ENCODE measurements at places on chromosomes 2 and 18.

DNA sequence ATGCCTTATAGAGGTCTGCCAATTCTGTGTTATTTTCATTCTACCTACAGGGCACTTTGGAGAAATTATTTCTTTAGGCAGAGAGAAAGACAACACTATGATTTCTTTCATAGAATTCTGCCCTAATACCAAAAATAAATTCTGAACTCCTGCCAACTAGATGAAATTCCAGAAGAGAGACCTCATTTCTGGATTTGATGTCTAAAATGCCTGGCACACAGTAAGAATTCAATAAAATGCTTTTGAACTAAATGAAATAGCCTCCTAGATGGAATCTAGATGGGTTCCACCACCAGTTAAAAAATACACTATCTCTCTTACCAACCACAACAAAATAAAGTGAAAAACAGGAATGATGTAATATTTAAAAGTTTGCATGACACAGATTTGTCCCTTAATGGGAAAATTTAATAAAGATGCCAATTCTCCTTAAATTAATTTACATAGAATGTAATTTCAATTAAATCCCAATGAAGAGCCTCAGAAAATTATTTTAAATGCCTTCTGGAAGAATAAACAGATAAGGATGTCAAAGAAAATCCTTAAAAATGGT, 75.0 kb downstream of the OSBPL1A start:
- no peak for DNase-seq

DNA sequence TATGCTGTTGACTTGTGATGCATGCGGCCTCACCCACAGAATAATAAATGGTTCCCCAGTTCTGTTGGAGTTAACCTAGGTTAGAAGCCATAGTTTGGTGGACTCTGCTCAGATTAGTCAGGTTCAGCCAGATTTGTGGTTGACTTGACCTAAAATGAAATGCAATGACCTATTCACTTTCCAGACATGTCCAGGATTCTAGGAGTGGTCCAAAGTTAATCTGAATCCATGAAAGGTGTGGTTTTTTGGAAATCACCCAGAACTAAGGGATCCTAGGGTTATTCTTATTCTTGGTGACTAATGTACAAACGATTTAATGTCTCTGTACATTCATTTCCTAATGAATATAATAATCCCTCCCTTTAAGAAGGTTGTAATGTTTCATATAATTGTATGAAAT, 88.9 kb upstream of the RBBP8 start:
- DNase-seq: no peak

- DNase-seq: no peak
Observed at GRCh38 chr2:218833023-218833609, 1.5 kb upstream of the PRKAG3 start.

DNA sequence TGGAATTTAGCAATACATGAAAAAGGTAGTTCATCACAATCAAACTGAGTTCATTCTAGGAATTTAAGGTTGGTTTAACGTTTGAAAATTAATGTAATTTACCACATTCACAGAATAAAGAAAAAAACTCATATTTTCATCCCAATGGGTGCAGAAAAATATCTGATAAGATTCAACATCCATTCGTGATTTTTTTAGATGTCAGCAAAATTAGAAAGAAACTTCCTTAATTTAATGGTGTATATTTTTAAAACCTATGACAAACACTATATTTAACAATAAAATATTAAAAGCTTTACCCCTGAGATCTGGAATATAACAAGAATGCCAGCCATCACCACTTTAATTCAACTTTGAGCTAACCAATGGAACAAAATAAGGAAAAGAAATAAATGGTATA, 208.7 kb upstream of the CHAC2 start:
- no peak for DNase-seq
